ENCODE measurements at places on chromosomes 7 and 10.

DNA sequence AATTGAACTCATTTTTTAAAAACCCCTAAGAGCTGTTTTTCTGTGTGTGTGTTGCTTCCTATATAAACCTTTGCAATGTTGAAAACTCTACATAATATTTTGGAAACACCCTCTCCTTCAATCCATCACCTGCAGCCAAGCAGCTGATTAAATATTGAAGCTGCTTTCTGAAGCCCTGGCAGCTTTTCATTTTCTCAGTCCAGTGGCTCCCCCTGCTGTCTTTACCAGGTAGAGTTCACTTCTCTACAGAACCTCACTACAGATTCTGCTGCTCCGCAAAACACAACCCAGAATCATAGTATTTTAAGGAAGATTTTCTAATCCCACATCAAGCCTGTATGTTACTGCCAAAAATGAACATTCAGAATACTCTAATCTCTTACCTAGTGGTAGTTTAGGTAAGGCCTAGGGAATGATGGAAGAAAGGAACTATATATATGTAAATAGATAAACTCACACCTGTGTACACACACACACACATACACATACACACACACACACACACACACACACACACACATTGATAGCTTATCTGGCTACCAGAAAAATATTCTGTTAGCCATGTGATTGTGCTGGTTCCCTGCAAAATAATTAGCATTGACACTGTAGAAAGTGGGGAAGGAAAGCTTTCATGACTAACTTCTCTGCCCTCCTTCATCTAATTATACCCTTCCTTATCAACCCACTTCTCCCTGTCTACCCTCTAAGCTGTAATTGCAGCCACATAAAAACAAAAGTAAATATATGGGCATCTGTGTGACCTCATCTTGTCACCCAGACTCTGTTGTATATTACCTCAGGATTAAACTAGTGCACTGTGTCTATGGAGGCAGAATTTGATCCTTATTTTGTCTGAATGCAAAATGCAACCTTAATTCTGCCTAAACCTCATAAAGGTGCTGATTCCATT is 229.5 kb upstream of the FZD1 start:
- peak; percentile 72 for DNase-seq

- no peak for DNase-seq
Measured at GRCh38 chr10:110613341-110613995, 30.7 kb upstream of the RBM20 start.

DNA sequence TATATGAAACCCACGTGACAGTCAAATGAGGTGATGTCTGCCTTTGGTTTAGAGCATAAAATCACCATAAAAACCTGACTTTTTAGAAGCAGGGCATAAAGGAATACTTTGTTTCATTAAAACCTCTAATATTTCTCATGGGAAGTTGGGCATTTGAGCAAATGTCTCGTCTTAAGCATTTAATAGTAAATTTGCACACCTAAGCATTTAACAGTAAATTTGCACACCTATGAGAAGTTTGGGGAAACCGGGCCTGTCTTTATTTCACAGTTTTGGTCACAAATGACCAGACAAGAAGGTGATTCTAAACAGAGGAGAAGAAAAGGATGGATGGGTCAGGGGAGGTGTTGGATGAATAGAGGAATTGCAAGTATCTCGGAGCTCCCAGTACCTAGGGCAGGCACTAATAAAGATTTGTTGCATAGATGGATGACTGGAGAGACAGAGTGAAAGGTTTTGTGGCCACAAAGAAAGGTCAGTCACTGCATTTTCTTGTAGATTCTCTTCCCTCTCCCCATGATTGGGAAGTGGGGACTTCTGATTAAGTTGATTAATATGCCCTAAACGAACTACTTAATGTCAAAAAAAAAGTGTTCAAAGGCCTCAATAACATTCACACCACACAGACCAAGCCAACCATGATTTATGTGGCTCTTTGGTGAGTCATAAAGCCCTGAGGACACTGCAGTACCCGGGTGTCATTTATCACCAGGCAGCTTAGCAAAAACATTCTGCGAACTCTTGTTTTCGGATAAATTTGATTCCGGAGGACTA is 158.2 kb downstream of the SPAG6 start:
- DNase-seq, result no peak

- DNase-seq, result no peak
Measured at GRCh38 chr10:67923551-67923950, 39.1 kb downstream of the SIRT1 start.

GRCh38 chr10:44513591-44513990 is 128.7 kb upstream of the CXCL12 start:
- no peak for DNase-seq

DNA sequence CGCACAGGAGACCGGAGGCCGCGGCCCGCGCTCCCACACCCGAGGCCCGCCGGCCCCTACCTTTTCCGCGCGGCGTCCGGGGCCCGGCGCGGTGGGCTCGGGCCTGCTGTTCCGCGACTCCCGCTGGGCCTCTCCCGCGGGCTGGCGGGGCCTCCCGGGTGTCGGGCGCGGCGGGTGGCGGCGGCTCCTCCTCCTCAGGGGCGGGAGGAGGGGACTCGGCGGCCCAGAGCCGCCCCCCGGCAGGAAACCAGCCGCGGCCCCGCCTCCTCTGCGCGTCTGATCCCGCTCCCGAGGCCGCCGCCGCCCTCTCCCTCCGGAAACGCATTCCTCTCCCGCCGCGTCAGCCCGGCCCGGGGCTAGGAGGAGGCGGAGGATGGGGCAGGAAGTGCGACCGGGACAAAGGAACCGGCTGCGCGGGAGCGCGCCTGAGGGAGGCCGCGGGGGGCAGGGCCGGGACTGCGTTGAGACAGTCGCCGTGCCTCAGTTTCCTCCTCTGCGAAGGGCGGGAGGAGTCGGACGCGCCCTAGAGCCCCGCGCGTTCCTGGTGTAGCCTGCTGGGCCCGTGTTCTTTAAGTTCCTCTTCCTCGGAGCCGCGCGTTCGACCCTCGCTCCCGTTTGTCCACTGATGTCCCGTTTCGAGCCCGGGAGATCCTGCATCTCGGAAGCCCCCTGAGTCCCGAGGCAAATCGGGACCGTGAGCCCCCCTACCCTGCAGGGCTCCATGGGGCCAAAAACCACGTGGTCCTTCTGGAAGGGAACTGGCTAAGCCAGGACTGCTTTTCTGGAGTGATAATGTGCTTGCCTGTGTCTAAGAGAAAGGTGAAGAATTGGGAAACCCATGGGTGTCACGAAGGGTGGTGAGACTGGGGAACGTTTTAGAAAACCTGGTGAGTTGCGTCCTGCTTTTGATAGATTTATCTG is at the start of gene ITGB1:
Gene ITGB1 (minus strand): TSS at position 146 of the 921 bp plus-strand sequence. CDS start 22,672 bp downstream, outside the sequence.
- DNase-seq, result peak; percentile 99

DNA sequence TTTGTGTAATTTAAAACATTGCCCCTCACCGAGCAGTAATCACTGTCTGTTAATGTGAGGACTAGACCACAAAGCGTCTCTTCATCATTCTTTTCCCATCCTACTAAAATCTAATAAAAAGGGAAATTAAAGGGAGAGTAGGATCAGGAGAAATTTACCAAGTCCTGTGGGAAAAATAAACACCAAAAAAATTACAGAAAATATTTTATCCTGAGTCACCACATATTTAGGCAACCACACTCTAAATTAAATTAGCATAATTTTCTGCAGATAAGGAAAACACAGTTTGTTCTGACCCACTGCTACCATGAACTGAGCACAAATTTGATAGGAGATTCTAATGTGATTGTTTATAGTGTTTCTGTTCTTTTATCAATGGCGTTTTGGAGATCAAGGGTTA is 49.3 kb downstream of the CCDC6 start:
- no peak for DNase-seq

DNA sequence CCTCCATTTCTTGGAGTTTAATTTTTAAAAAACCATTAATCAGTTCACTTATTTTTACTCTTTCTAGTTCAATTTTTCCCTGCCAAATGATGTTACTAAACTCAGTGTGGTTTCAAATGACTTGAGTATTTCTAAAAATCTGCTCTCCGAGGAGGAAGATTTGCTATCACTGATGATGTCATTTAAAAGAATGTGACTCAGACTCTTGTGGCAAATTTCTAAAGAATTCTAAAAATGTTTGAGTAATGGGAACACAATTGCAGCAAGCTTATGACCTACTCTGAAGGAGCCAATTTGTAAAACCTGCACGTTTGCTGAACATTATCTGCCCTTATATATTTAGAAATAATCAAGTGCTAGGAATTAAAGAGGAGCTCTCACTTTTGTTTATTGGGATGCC is 88.6 kb downstream of the SPAG6 start:
- no peak for DNase-seq

GRCh38 chr7:36735172-36735571 is 10.9 kb upstream of the AOAH start:
- no peak for DNase-seq

GRCh38 chr10:31765541-31765940 is 163.1 kb downstream of the ARHGAP12 start:
- DNase-seq, result no peak

DNA sequence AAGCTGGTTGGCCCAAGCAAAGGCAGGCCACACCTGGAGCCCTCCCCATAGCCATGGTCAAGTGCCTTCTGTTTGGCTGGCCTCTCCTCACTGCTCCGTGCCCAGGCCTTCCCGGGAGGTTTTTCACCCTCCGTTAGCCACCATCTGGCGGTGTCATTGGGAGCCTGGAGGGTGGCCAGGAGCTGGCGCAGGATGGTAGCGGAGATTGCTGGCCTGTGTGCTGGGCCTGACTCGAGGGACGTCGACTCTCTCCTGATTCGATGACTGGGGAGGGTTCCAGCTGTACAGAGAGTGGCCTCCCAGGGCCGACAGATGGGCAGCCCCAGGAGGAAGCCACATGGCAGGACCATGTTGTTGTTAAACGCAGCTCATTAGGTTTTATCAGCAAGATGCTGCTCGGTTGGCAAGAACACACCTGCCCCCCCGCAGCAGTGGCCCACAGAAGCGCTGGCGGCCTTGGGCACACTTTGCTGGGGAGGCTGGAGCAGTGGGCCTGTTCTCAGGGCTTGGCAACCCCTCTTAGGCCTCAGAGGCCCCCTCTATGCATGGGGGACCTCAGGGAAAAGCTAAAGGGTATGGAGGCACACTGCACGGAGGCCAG is 64.0 kb upstream of the CACUL1 start:
- no peak for DNase-seq

Measured in sciatic nerve (tissue), 2 donors.